Keratinocyte (primary cell): ENCODE measurements at places on chromosomes 7 and 10. TPM values are rescaled to one million over a fixed set of nuclear protein-coding genes. Genes with fewer than 3 reads are reported as not detected.

INMT gene
- polyA plus RNA-seq = not detected in 3 replicates

FGFR2 gene
- 12.8 to 23.9 TPM (median 20.6 TPM) in 3 replicates for polyA plus RNA-seq

GCK gene
- polyA plus RNA-seq = 0.03 TPM in 1 of 3 replicates, not detected in the others

GRCh38 chr10:11462071-11462470 lies 149.4 kb downstream of the USP6NL start:
- no peak for DNase-seq

GRCh38 chr7:141792526-141792925 lies 2.5 kb downstream of the TAS2R5 start:
- no peak for DNase-seq

GRCh38 chr7:100965723-100966541 lies 3.4 kb upstream of the MUC12 start:
- no peak for DNase-seq

- no peak for DNase-seq
These were observed 57.4 kb downstream of the SPOCK2 start for GRCh38 chr10:72030762-72031543.
